ENCODE measurements at places on chromosomes 5 and 9.

GRCh38 chr5:7398596-7399280 is 2.8 kb downstream of the ADCY2 start:
- no peak for DNase-seq

- DNase-seq: no peak
Measured at GRCh38 chr9:80492221-80492620, 920.5 kb downstream of the TLE4 start.

DNA sequence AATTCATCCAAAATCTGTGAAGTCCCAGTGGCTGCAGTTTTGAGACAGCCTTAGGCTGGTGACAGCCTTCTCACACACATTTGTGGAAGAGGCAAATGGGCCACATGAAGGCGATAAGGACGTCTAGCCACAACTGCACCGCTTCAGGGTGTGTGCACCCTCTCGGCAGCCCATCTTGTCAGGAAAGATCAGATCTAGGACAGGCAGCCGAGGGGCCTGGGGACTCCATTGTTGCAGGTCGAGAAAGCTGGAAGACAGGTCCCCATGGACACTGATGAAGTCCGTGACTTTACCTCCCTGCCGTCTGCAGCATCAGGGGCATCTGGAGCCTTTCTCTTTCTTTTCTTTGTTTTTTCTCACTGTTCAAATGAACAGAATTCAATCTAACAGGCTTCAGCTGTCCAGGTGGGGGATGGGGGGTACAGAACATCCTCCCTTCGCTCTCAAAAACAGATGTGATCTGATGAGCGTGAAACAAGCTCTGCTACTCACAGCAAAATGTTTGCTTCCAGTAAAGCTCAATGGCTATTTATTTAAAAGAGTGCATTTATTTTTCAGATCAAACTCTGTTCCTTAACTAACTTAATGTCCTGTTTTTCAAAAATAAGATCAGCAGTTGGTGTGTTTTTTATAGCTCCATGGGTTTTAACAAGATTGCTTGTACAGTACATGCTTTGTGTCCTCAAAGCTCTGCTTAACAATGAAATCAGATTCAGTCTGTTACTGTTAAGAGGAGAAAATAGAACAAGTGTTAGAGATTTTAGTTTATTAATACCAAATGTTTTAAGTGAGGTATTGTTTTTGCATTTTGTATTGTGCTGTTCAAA is 111.8 kb upstream of the OTULINL start:
- DNase-seq: no peak

DNA sequence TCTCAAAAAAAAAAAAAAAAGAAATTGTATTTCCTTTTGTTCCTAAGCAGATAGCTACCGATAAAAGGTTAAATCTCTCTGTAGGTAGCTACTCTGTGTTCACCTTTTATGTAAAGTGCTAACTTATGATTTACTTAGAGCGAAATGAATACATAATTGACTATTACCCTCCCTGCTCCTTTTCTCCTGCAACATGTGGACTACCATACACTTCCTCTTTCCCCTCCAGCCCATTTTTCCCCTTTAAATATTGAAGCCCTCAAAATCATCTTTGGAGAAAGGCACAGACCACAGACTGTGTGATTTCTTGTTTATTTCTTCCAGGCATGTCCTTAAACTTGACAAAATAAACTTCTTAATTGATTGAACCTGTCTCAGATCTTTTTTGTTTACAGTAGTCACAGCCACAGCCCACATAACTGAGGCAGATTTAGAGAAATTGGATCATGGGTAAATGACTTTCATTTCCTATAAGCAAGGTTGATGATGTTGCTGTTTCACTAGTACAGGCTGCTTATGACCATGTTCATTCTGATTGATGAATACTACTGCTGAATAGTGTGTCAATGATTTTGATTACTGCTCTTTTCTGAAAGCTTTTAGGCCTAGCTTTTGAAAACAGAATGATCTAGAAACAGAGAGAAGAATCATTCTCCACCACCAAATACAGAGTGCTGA is 59.2 kb downstream of the PHAX start:
- DNase-seq: no peak

DNA sequence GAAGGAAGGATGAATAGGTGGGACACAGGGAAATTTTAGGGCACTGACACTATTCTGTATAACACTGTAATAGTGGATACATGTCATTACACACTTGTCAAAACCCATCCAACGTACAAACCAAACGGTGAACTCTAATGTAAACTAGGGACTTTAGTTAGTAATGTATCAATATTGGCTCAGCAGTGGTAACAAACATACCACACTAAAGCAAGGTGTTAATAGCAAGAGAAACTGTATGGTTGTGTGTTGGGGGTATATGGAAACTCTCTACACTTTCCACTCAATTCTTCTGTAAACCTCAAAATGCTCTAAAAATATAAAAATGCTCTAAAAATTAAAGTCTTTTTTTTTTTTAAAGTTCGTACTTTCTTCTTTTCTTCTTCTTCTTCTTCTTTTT is 293.1 kb upstream of the PANK3 start:
- no peak for DNase-seq
